Cardiac muscle cell (in vitro differentiated cells and primary cell): ENCODE measurements at places on chromosomes 13 and 19.

DNA sequence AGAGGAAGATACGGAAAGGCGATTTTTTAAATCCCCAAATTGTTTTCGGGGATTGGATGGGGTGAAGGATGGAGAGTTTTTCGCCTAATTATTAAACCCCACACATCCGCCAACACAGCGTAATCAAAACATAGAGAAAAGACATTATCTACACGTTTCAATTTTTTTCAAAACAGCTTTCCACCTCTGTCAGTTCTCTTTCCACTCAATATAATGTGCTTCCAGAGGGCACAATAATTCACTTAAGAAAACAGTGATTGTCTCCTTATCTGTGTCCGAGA, 435 bp upstream of the OBI1 start:
- DNase-seq = no peak

DNA sequence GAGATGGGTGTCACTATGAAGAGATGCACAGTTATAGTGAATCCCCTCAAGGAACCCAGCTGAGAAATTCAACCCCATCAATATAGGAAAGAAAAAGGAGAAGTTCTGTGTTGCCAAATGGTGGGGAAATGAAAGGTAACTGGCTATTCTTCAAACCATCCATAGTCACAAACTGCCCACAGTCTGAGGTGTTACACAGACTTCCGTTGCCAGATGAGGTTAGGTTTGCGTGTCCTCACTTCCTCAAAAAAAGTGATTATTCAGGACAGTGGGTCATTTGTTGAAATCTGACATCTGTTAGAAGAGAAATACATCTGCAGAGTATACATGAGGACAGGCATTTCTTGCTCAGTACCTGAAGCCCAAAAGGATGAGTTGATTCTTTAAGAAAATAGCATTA, 9.0 kb downstream of the SIGLEC5 start:
- DNase-seq = no peak

DNA sequence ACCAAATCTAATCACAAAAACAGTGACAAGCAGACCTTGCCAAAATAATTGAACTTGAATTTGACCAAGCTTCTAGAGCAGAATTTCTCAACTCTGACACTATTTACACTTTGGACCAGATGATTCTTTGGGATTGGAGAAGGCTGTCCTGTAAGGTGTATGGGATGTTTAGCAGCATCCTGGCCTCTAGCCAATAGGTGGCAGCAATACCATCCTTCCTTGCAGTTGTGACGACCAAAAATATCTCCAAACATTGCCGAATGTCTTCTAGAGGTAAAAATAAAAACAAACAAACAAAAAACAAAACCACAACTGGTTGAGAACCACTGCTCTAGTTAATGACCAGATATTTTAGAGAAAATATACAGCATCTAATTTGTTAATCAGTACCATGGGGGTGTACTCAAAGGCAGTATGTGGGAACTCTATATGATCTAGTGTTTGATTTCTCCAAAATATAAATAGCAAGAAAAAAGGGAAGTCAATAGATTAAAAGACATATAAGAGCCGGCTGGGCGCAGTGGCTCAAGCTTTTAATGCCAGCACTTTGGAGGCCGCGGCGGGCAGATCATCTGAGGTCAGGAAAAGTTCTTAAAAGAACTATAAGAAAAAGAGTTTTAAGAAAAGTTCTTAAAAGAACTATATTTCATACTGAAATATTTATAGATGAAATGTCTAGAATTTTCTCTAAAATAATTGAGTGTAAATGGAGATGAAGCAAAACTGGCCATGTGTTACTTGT, 60.9 kb upstream of the ZNF527 start:
- DNase-seq = peak; percentile 55

DNA sequence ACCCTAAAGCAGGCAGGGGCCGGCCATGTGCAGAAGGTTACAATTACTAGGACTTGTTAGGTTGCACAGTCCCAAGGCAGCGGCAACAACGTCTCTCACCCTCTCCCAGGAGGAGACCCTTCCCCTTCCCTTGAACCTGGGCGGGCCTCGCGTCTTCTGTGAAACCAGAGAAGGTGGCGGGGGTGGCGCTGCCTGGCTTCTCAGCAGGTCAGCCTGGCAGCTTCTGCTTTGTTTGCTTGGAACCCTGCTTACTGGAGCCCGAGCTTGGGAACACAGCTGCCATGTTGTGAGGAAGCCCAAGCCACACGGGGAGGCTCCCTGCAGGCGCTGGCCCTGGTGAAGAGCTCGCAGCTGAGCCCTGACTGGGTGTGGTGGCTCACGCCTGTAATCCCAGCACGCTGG, 15.5 kb downstream of the MKNK2 start:
- DNase-seq = no peak

- DNase-seq = no peak
Measured at GRCh38 chr13:65301506-65301905, 1928.6 kb downstream of the PCDH9 start.

GRCh38 chr19:38710928-38711725, 33.1 kb downstream of the CAPN12 start:
- DNase-seq = no peak
